ENCODE measurements at places on chromosomes 6 and 20.

- no peak for DNase-seq
Measured at GRCh38 chr20:33004141-33004751, at the start of gene SUN5. TSS of gene SUN5 (minus strand) at chr20:33004433. CDS start at chr20:33004340, 93 bp downstream.

- no peak for DNase-seq
Measured at GRCh38 chr6:83192456-83192855, 609 bp downstream of the PGM3 start.

DNA sequence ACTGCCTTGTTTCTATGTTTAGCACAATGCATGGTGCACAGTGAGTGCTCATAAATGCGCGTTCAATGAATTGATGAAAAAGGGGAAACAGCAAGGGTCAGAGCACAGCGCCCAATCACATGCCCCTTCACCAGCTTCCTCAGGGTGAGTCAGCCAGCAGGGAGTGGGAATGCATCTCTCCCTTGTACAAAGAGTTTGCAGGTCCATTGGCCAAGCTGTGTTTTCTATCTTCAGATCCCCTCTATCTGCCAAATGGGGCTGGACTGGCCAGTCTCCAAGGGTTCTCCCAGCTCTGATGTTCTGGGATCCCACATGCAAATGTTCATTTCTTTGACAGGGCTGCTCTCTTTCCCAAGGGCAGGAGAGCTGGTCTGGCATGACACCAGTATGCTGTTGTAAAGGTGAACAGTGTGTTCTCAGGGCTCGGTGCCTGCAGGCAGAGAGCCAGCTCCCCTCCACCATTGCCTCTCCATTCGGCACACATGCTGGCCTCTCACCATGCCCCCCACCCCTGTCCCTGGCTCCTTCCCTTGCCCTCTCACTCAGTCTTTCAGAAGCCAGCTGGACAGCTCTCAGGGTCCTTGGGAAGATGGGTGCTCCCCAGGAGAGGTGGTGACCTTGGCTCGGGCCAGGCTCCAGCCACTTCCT, 25.0 kb downstream of the ANGPT4 start:
- no peak for DNase-seq

- DNase-seq: no peak
Measured at GRCh38 chr6:36297511-36297910, 27.7 kb downstream of the PNPLA1 start.

DNA sequence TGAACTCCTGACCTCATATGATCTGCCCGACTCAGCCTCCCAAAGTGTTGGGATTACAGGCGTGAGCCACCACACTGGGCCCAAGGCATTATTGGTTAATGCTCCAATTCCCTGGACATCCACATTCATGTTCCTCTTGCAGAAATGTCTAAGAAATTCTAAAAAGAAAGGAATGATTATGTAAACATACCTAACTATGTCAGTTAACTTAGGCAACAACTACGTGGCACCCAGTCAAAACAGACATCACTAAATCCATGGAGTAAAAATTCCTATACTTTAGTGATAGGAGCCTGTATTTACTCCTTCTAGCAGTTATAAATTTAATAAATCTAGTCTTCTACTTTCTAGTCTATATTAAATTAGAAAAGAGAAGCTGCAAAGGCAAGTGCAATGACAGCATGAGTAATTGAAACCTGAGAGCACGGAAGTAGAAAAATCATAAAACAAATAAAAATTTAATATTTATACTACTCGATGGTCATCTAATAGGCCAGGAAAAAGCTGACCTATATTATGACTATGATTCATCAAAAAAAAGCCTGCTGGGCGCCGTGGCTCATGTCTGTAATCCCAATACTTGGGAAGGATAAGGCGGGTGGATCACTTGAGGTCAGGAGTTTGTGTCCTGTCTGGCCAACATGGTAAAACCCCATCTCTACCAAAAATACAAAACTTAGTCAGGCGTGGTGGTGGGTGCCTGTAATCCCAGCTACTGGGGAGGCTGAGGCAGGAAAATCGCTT, 4.2 kb downstream of the AHI1 start:
- no peak for DNase-seq

DNA sequence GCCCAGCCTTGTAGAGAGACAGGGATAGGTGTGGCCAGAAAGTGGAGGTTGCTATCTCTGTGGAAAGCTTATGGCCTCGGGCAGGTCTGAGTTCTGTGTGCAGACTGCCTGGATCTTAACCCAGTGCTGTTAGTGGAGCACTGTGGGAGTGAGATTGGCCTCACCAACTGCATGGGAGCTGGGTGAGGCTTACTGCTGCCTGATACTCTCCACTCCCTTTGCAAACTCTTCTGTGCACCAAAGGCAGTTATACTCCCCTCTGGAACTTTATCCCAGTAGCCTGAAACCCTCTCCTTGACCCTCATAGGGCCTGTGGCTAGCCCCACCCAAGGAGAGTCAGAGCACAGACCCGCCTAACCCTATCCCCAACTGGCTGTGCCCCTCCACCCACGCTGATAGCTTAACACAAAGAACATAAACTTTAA, 41.4 kb upstream of the PKIB start:
- DNase-seq: no peak

GRCh38 chr6:28240471-28240870, 11.6 kb downstream of the ZKSCAN4 start:
- no peak for DNase-seq

GRCh38 chr6:114467931-114468330, 125.1 kb upstream of the HS3ST5 start:
- no peak for DNase-seq

Measured in stimulated activated CD8-positive, alpha-beta memory T cell treated with anti-CD3 and anti-CD28 coated beads, Interleukin-4, amount 100 ng/mL, for 4 hours (primary cell).